ENCODE measurements at places on chromosomes 7 and 10. TPM values are rescaled to one million over a fixed set of nuclear protein-coding genes. Genes with fewer than 3 reads are reported as not detected.

DNA sequence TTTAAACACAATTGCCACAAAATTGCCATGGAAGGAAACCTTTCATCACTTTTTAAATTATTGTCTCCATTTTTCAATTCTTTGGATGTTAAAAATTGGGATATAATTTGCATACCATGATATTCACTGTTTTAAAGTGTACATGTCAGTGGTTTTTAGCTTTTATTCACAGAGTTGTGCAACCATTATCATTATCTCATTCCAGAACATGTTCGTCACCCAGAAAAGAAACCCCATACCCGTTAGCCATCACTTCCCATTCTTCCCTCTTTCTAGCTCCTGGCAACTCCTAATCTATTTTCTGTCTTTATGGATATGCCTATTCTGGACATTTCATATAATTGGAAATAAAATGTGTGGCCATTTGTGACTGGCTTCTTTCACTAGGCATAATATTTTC, 260.3 kb upstream of the FERD3L start:
- DNase-seq: no peak

DNA sequence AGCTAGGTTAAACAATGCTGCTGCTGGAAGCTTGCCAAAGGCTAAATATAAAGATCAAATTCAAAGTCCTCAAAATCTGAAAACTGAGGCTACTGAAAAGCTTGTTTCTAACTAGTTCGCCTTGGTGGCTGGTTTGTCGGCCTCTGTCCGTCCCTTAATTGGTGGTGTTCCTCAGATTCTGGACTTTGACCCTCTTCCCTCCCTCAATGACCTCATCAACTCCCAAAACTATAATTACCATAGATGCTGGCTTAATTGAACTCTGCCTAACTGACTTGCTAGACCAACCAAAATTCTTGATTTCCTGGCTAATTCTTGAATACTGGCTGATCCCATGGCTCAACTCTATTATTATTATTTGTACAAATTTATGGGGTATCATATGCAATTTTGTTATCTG, 15.6 kb downstream of the ARHGAP21 start:
- DNase-seq: no peak

GRCh38 chr7:105270117-105270516, 118.6 kb downstream of the SRPK2 start:
- no peak for DNase-seq

DNA sequence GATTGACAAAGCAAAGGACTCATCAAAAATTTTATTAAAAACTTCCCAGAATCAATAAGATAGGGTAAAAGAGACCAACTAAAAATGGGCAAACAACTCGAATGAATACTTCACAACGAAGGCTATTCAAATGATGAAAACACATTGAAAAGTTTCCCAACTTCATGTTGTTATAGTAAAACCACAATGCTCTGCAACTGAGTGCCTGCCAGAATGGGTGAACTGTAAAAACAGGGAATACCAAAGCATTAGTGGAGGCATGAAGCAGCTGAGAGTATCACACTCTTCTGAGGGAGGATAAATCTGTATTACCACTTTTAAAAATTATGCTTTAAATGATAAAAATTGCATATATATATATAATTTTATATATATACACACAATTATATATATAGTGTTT, 1214.7 kb downstream of the SORCS3 start:
- no peak for DNase-seq

- no peak for DNase-seq
These were observed 149.0 kb upstream of the CDCA7L start for GRCh38 chr7:22094413-22095342.

RPS24 gene
- total RNA-seq: 1,426 TPM
